ENCODE measurements at places on chromosomes 4 and X. TPM values are rescaled to one million over a fixed set of nuclear protein-coding genes. Genes with fewer than 3 reads are reported as not detected.

DNA sequence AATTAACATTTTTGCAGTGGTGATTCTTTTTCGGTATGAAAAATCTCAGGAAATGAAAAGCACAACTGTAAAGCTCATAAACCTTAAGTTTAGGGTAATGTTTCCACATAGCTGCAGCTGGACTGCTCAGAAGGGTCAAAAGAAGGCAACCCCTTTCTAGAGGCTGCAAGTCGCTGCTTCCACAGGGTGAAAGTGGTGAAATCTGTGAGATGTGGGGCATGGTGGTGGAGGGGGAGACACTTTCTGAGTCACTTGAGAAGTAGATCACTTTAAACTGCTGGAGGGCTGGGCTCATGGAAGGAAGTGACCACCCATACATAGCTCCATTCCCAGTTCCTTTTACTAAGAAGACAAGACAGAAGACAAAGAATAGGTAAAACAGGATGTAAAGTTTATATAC, 8.7 kb downstream of the SFRP2 start:
- no peak overlapping the region for H3K4me3 ChIP-seq
- no peak for DNase-seq
- peaks cover 14% of the 10 kb centered on the region for H3K27me3 ChIP-seq
- no peaks in the 10 kb centered on the region for H3K4me1 ChIP-seq

DNA sequence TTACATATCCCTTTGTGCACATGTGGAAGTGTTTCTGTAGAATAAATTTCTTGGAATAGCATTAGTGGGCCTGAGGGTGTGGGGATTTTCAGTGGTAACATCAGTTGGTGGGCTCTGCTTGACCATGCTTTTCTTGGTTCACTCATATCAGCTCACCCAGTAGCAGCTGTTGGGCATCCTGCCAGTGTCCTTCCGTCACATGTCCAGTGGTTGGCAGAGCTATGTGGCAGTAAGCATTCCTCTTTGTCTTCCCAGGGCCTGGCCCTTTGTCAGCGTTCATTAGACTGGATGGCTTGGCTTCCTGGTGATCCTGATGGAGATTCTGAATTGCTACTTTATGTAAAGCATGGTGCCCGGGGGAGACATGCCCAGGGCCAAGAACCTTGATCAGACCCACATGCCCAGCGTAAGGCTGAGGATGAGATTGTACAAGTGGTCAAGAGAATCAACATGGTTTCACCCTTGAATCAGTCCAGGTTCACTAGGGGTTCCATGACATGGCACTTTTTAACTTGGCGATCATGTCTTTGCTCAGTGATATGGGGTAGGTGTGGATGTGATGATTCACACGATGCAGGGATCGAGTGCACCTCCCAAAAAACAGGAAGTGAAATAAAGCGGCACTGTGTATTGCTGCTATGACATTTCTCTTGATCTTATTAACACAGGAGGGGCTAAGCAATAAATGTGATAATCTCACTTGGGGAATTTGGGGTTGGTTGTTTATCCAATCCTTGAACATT, 72.1 kb upstream of the IGFBP7 start:
- H3K4me3 ChIP-seq, result no peak overlapping the region
- no peaks in the 10 kb centered on the region for H3K27me3 ChIP-seq
- H3K4me1 ChIP-seq, result peaks cover 8% of the 10 kb centered on the region
- DNase-seq, result no peak
- H3K36me3 ChIP-seq, result no peaks in the 10 kb centered on the region

DNA sequence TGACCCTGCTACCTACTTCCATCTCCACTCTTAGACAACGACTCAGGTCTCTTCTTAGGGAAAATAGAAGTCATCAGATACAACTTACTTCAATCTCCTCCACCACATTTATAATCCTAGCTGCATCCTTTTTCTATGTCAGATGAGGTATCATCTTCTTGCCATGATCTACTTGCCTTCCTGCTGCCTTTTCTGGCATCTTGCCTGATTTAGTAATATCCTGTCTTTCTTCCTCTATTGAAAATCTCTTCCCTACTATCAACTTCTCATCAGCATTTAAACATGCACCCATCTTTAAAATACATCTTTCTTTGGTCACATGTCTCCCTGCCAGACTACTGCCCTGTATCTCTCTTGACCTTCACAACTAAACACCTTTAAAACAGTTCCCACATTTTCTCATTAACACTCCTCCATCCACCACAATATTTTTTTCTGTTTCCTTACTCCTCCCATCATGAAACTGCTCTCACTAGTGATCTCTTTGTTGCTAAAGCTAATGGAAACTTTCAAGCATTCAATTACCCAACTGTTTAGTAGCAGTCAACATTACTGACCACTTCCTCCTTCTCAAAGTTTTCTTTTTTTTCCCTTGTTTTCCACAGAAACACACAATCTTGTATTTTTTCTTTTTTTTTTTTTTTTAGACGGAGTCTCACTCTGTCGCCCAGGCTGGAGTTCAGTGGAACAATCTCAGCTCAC, 100.8 kb upstream of the CXorf66 start:
- no peaks in the 10 kb centered on the region for H3K4me1 ChIP-seq
- H3K36me3 ChIP-seq, result no peaks in the 10 kb centered on the region
- no peaks in the 10 kb centered on the region for H3K27me3 ChIP-seq
- no peak for DNase-seq
- H3K27ac ChIP-seq, result no peak overlapping the region

DNA sequence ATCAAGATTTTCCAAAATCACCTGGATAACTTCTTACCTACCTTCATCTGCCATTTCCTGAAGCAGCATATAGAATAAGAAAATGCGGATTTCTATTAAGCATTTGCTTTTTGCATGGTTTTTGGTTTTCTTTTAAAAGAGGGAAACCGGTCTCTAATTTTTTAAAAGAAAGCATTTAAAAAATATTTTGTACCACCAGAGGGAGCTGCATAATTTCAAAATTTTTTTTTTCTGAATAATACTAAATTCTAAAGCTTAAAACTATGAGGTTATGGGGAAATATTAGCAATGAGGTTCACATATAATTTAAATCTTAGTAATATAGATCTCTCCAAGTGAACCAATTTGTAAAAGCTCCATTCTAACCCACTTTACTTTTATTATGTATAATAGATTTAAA, 137.7 kb upstream of the TENT5D start:
- no peaks in the 10 kb centered on the region for H3K27me3 ChIP-seq
- no peak overlapping the region for H3K27ac ChIP-seq
- DNase-seq, result no peak
- H3K4me1 ChIP-seq, result no peaks in the 10 kb centered on the region
- H3K4me3 ChIP-seq, result no peak overlapping the region

MMGT1 gene
- 10.4 TPM for polyA plus RNA-seq
